ENCODE measurements at places on chromosomes 1 and 21.

- DNase-seq: no peak
Observed at GRCh38 chr1:98090351-98090750, 169.5 kb upstream of the DPYD start.

DNA sequence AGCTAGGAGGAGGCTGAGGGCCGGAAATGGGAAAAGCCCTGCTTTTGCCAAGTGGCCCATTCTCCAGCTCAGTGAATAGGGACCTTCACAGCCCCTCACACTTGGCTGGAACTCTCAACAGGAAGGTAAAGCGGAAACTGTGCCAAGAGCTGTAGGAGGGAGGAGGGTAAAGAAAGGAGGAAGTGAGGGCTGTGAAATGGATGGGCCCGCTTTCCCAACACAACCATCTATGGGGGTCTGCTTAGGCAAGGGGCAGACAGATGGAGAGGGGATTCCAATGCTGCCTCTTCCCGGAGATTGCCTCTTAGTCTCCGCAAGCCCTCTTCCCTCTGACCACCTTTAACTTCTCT, 5.2 kb downstream of the INKA2 start:
- no peak for DNase-seq

DNA sequence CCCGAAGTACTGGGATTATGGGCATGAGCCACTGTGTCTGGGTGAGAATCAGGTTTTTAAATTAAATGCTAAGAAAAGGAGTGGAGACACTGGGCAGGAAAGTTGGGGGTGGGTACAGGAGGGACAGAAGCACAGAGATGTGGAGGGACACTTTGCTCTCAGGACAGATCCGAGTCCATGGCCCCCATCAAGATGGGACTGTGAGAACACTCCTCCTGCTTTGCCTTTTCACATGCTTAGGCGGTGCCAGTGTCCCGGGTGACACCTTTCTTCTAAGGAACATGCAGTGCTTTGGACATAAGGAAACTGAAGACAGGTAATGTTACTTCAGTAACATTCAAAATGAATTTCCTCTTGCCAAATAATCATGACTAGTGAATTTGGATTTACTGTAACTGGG, 16.7 kb downstream of the SLC25A33 start:
- DNase-seq: no peak

DNA sequence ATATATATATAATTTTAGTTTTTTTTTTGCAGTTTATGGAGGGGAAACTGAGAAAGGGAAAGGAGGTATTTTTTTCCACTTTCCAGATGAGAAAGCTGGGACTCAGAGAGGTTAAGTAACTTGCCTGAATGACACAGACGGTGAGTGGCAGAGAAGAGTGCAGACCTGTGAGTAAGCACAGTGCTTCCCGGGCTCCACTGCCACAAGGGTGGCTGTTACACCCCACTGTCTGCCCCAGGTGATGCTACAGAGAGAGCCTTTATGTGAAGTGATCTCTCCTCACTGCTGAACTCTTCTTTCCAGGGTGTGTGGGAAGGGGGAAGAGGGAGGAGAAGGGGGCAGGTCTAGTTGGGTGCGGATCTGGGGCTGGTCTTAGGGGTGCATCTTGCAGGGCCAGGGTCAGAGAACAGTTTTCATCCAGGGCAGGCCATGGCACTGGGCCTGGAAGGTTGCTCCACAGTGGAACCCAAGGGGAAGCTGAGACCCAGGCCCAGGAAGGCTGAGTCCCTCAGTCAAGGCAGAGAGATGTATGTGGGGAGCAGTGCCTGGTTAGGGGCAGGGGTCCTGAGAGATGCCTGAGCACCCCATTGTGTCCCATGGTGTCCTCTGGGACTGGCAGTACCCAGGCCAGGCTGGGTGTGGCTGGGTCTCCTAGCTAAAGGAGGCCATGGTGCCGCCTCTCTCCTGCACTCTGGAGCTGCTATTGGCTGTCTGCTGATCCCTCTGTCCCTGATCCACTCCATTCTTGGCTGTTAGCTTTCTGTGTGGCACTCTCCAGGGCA, 357.5 kb downstream of the PTPRU start:
- DNase-seq: no peak

DNA sequence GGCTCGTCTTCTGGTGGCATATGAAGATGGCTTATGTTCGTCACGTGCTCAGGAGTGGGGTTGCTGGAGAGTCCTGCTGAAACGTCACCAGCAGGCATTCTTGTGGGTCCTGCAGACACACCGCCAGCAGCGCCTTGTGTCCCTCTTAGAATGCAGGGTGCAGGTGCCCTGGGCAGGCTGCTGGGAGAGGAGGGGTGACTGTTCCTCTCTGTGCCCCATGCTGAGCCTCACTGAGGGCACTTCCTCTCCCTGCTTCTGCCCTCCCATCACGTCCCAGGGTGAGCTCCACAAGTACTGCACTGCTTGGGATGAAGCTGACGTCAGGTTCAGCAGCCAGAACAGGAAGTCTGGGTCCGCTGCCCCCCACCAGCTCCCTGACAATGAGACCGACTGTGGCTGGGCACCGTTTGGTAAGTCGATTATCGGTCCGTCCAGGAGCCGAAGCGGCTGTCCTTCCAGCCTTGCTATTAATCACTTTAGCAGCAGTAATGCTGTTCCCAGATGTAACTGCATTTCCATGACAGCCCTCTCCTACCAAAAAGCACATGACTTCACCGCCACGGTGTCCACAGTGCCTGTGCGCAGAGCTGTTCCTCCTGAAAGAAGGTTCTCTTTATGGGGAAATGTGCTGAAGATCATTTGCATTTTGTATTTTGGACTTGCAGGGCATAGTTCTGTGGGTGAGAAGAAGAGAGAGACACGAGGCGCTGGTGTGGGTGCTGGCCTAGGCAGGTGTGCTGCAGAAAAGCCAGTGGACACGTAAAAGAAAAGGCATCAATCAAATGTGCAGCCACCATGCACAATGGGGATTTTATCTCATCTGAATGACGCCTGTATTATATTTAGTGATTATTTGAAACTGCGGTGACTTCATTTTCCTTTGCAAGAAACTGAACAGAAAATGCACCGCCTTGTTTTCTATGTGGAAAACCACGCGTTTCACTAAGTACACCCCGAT, 21.0 kb downstream of the SLC37A1 start:
- DNase-seq: no peak

- DNase-seq: no peak
Observed at GRCh38 chr1:193110246-193110645, 5.0 kb upstream of the GLRX2 start.

- no peak for DNase-seq
Observed at GRCh38 chr1:221796700-221797099, 54.8 kb upstream of the DUSP10 start.

GRCh38 chr1:94301186-94301585, 63.8 kb upstream of the ARHGAP29 start:
- no peak for DNase-seq

- DNase-seq: no peak
Observed at GRCh38 chr1:190022709-190023108, 455.0 kb downstream of the BRINP3 start.

DNA sequence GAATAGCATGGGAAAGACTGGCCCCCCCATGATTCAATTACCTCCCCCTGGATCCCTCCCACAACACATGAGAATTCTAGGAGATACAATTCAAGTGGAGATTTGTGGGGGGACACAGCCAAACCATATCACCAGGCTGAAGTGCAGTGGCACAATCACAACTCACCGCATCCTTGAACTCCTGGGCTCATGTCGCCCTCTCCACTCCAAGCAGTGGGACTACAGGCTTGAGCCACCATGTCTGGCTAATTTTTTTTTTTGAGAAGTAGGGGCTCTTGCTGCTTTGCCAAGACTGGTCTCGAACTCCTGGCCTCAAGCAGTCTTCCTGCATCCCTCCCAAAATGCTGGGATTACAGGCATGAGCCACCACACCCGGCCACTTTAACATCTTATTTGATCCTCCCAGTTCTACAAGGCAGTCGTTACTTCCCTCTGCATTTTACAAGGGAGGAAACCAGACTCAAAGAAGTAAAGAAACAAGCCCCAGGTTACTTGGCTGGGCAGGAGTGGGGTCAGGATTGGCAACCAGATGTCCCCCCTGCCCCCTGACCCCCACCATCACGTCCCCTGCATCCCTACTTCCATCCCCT, 26.9 kb upstream of the ACTL8 start:
- no peak for DNase-seq
